ENCODE measurements at places on chromosomes 3 and 15. TPM values are rescaled to one million over a fixed set of nuclear protein-coding genes. Genes with fewer than 3 reads are reported as not detected.
A peak's percentile ranks its signal among the peaks of the same experiment; 100 is the strongest.

DLL4 gene
- polyA plus RNA-seq: 3.6 TPM

DNA sequence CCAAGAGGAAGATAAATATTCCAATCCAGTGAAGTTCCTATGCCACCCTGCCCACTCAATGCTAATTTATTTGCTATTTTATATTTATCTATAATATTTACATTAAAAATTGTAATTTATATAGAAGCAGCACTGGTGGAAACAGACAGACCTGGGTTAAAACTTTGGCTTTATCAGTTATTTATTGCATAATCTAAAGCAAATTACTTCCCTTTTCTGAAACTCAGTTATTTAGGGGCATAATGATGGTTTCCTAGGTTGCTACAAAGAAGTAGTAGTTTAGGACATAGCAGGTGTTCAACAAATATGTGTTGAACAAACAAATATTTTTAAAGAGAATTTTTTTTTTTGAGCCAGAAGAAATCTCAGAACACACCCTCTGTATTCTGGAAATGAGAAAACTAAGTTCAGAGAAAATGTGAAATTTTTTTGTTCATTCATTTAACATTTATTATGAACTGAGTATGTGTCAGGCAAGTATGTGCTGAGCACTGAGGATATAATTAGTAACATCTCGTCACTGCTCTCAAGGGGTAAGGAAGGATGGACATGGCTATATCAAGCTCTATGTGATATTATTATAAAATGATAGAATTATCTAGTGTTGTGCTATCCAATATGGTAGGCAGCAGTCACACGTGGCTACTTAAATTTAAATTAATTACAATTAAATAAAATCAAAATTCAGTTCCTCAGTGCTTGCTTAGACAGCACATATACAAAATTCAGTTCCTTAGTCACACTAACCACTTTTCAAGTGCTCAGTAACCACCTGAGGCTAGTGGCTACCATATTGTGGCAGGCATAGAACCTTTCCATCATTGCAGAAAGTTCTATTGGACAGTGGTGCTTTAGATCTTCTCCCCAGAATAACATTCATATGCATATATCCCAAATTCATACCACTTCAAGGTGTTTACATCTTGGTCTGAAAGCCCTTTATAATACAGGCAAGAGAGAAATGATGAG is 7.0 kb upstream of the UBE2Q2 start:
- no peak for DNase-seq

DNA sequence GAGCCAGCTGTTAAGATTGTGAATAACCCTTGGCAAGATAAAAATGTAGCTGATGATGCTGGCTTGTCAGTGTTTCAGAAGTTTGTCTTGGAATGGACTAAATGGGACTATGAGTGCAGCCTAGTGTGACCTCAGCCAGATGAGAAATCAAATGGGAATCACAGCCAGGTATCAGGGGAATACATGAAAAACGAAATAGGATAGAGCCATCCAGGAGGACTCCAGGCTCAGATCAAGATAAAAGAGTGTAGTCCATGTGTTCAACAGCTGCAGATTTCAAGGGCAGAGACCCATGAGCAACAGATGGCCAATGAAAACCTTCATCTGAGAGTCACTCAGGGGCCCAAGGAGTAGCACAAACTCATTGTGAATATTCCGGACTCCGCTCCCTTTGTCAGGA is 1080.9 kb upstream of the CADM2 start:
- DNase-seq: no peak

CELF6 gene
- polyA plus RNA-seq: 0.06 TPM

FEZF2 gene
- not detected for polyA plus RNA-seq

DNA sequence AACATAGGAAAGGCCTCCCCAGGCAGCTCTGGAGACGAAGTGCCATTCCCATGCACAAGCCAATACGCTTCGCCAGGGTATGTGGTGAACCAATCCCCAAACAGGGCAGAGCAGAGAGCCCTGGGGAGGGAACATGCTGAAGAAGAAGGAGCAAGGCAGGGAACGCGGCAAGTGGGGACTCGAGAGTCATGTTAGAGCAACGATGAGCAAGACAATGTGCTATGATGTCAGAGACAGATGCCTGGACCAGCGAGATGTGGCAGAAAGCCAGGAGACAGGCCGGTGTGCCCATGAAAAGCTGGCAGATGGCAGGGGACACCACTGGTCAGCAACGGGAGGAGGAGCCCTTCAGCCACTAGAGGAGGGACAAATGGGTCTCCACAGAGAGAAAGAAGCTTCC is 39.6 kb downstream of the NIPA2 start:
- DNase-seq: no peak

DNA sequence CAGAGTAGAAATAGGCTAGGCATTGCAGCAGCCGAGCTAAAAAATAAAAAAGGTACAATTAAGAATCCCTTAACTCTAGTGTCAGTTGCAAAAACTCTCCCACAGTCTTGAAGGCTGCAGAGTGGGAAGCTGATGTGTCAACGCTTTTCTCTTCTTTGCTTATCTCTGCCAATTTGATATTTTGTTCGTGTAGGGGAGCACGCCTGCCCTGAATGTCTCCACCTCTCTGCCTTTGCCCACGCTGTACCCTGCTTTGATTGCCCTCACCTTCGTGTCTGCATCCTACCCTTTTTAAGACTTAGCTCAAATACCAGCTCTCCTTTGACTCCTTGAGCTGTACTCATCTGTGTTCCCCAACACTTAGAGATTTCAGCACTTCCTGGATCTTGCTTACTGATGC is 155.4 kb upstream of the CADPS start:
- no peak for DNase-seq

DNA sequence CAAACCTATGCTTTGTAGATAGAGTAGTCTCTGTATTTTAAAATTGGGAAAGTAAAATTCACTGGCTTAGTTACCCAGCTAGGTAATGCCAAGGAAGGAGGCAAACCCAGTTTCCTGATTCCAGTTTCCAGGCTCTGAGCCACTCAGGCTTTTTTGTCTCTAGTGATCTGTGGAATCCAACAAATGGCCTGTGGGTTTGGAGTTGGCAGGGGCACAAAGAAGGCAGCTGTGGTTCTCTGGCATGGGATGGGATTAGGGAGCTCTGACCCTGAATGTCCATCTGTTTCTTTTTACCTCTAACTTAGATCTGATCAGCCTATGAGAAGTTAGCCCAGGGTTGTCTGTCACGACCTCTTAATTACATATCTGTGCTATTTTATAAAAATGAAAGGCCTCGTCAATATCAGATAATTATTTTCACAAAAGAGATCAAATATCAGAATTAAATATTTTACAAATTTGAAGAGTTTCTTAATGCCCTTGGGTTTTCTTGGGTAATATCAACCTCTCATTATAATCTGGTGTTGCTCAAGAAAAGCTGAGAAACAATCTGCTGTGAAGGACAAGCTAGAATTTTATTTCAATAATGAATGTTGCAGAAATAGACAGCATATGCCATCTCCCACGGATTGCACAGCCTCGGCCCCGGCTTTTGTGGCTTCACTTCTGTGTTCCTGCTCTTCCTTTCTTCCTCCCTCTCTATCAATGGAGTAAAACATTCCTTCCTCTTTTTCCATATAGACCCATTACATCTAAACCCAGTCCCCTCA is 63.7 kb upstream of the DAZL start:
- no peak for DNase-seq

DNA sequence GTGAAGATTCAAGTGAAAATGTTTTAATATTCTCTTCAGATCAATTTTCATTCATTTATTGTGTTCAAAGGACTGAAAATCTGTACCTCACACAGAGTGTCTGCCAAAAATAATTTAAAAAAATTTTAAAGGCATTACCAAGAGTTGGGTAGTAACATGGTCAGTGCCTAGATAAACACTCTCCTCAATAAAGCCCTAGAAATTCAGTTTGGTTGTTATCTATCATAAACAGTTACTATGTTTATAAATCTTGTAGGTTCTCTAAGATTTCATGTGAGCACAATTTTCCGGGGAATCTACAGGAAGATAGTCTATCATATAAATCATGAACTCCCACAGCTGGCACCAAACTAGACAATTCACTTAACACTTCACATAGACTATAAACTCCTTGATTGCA is 128.6 kb downstream of the GSK3B start:
- peak; percentile 15 for DNase-seq

- no peak for DNase-seq
Observed at GRCh38 chr3:67602816-67603215, 51.6 kb downstream of the SUCLG2 start.

DNA sequence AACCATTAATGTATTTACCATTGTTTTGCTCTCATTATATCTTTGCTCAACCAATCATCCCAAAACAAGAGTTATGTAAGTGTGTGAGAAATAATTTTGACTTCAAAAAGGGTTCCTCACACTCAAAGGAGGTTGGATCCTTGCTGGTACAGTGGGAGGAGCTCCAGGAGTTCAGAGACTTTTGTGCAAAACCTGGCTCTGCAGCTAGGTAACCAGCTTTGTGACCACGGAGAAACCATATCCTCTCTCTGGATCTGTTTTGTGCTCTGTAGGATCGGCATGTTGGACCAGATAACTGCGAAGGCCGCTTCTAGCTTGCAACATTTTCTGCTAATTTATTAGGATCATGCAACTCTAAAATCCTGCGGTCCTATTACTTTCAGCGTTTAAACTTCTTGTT is 128.6 kb upstream of the LIPC start:
- DNase-seq: no peak

- peak; percentile 45 for DNase-seq
Observed at GRCh38 chr15:65055201-65055870, 10.1 kb downstream of the SLC51B start.

ZNF660 gene
- polyA plus RNA-seq: 0.59 TPM

Measured in IMR-90 (cell line).